ENCODE measurements at places on chromosomes 1 and 21.

DNA sequence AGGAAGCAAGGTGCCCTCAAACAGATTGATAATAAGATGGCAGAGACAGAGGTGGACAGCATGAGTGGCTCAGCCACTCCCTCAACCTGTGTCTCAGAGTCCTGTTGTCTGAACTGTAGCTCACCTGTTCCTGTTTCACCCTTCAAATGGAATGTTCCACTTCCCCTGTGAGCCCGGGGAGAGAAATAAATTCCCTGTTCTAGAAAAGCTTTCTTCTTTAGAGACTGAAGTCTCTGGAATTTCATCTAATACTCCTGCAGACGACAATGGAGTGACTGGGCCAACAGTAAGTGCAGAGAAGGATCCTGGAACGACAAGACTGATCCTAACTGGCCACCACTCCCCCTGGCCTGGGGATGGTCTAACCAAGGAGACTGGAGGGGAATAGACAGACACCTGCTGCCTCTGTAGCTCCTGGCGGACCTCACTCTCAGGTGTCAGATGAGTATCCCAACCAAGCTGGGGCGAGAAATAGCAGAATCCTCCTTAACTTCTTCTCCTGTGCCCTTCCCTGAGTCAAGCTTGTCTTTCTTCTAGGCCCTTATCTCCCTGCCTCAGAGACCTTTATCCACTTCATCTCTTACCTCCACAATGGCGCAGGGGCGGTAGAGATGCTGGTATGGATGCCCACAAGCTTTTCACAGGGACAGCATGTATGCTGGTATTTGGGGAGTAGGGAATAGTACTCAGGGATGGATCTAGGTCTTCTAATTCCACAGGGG, 45.4 kb downstream of the PLEKHA6 start:
- no peak for DNase-seq

GRCh38 chr1:48205522-48205921, 17.0 kb upstream of the SLC5A9 start:
- DNase-seq: no peak

GRCh38 chr1:113538225-113538624, 147.9 kb downstream of the MAGI3 start:
- no peak for DNase-seq

- no peak for DNase-seq
Measured at GRCh38 chr1:166974647-166975345, 544 bp downstream of the ILDR2 start.

DNA sequence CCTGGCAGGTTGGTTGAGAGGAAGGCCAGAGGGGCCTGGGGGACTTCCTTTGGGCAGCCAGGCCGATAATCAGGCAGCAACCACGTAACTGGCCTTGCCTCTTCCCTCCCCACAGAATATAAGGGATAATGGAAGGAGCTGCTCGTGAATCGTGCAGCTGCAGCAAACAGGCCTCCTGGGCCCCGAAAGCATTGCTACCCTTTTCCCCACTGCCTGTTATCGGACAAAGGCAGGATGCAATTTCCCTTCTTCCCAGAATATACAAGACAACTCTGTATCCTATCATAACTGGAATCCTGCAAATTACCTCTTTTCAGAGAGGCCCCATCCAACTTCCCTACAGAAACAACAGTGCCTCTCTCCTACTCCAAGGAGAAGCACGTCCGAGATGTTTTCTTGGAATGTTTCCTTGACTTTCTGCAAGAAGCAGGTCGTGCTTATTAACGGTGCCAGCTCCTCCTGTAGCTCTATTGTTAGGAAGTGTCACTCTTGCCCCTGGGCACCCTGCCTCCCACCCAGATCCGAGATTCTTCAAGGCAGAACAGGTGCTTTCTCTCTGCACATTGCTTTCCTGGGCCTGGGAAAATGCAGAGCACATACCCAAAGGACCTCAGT, 106.0 kb upstream of the TIAM1 start:
- DNase-seq: no peak

- DNase-seq: peak; percentile 38
Measured at GRCh38 chr1:183218971-183219615, 33.0 kb downstream of the LAMC2 start.

DNA sequence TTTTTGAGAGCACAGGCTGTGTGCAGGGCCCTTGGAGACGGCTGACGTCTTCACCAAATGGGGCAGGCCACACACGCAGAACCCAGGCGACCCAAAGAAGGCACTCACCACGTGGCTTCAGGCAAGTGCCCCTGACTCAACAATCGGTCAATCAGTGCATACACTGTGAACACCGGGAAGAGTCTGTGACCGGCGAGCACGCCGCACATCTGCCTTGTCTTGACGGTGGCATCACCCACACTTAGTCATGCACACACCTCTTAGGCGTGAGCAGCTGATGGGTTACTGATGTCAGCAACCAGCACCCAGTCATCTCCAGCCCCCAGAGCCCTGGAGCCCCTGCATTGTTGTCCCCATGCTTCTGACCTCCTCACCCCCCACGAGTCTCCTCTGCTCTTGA, 4.9 kb upstream of the LRRC3 start:
- no peak for DNase-seq

- no peak for DNase-seq
Measured at GRCh38 chr1:204589409-204590038, 73.3 kb downstream of the MDM4 start.

DNA sequence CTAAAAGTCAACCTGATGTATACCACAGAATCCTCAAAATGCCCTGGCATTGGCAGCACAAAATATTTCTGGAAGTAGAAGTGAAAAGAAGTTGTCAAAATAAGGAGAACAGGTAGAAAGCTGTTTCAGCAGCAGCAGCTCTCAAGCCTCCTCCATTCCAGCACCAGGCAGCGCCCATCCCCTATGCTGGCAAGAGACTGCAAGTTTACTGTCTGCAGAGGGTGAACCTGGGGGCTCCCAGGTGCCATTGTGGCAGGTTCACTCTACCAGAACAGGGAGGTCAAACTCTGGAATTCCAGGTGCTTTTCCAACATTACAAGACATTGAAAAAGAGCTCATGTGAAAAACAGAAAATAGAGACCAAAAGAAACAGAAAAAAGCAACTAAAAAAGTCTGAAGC, 128.8 kb upstream of the CTTNBP2NL start:
- no peak for DNase-seq

All from ELF-1 (cell line).